ENCODE measurements at places on chromosomes 2 and 18.
A peak's percentile ranks its signal among the peaks of the same experiment; 100 is the strongest.

GRCh38 chr2:187775196-187775595 lies 221.0 kb upstream of the TFPI start:
- no peak for DNase-seq

DNA sequence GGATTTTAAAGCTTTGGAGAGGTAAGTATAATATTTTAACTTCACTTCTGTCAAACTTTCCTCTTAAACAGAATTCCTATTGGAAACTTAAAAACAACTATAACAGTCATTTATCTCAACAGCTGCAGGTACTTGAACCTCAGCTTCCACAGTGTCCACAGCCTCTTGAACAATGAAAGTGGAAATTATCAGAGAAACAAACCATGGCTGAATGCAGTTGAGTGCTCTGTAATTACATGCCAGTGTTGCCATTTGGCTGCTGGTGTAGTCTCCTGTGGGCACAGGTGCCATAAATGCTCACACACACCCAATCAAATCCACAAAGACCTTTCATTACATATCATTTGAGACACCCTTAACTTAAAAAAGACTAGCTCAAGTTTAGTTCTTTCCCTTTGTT lies 125.1 kb downstream of the CPS1 start:
- DNase-seq = no peak

DNA sequence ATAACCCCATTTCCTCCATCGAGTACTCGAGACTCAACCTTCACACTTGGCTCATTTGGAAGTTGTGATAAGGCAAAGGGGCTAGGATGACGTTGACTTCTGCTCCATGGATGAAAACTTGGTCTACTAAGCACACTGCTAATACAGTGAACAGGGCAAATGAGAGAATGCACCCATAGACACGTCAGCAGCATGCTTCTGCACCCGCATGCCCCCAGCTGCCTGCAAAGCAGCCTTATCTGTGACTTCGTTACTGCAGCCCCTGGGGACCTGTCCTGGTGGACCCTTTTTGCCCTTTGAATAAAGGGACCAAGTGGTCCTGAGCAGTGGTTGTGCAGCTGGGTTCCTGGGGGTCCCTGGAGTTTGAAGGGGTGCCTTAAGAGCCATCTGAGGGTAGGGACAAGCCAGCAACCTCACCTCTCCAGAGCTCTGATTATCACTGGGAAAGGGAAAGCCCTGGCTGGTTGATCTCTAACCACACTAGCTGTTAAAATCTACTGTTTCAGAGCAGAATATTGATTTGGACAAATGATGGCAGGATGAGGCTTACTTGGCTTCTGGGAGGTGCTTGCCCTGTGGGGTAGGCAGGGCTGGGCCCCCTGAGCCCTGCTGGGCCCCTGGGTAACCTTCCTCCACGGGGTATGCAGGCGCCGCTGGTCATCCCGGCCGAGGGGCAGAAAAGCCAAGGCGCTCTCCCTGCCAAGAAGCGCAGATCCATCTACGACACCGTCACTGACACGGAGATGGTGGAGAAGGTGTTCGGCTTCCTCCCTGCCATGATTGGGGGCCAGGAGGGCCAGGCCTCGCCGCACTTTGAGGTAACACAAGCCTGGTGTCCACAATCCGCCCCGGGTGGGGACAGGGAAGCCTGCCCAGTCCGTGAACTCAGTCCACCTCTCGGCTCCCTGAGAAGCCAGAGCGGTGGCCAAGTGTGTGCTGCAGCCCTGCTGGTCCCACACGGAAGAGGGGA lies 37.6 kb upstream of the GPR17 start:
- no peak for DNase-seq

DNA sequence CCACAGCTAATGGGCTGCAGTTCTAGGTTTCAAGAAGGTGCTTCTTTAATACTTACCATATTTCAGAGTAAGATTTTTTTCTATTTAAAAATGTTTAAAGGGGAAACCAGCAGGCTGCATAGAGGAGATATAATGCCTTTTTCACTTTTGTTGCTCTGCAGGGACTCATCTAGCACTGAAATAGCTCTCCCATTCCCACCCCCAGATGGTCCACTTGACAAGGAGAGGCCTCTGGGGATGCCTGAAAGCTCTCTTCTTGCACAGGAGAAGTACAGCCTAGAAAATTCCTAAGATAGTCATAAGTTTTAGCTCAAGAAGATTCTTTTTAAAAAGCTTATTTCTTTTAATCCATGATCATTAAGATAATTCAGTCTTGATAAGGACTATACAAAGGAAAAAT lies 126.4 kb downstream of the CDH2 start:
- DNase-seq = no peak

GRCh38 chr2:56147907-56148306 lies 35.9 kb upstream of the CCDC85A start:
- no peak for DNase-seq

DNA sequence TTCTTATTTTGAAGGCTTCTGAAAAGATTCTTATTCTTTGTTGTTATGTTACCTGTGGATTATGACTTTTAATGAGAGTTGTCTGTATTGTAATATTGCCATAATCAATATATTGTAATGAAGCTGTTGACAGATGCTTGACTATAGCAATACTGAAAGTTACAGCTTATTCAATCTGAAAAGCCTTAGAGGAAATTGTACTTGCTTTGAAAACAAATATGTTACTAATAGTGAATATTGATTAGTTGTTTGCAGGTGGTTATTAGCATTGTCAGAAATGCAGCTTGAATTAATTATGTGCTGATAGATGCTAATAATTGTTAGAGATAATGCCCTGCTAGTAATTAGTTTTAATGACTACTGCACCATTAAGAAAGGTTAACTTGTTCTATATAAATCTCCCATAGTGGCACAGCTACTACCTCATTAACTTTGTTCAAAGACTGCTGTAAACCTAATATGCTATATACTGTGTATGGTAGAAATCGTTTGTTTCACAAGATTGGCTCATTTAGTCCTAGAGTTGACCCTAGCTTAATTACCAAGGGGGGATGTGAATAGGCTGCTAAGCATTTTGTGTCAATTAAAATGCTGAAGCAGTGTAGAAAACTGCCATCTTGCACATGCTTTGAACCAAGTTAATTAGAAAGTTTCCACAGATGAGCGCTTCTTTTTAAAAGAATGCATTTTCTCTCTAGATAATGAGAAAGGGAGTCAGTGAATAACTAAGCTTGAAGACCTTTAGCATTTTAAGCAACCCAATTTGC lies 30.5 kb downstream of the SLC39A10 start:
- DNase-seq = no peak

DNA sequence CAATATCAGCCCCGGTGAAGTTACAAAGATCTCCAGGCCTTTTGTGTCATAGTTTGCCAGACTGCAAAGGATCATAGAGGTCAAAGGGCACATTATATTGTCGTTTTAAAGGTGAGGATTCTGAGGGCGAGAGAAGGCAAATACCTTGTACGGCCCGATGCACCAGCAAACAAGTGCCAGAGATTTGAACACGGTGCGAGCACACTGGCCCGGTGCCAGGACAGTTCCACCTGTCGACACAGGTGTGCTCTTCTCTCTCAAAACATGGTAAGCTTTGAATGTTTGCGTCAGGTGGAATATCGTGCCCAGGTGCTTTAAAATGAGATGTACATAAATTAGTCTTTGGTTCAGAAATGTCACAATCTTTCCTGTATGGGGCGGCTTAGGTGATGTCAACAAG lies 776.1 kb upstream of the ID2 start:
- DNase-seq = no peak

- DNase-seq = peak; percentile 13
Observed at GRCh38 chr2:240629968-240630770, 4.9 kb downstream of the GPR35 start.

DNA sequence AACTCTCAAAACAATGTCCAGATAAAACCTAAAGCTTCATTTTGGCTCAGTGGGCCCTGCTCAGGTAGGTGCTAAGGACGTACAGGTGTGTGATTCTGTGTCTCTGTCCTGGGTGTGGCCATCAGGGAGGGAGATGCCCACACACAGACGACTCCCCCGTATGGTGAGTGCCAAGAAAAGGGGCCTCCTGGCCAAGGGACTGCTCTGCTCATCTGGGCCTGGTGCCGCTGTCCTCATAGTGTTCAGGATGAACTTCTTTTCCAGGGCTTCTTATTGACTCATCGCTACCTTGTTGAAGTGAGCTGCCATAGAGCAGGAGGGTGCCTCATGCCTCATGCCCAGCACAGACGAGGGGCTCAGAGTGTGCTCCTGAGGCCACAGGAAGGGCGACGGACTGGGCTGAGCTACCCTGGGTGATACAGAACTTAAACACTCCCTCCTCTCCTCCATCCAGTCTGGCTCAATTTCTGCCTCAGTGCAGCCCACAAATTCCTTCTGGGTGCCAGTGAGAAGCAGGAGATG lies 57.8 kb downstream of the ITGB1BP1 start:
- DNase-seq = no peak

DNA sequence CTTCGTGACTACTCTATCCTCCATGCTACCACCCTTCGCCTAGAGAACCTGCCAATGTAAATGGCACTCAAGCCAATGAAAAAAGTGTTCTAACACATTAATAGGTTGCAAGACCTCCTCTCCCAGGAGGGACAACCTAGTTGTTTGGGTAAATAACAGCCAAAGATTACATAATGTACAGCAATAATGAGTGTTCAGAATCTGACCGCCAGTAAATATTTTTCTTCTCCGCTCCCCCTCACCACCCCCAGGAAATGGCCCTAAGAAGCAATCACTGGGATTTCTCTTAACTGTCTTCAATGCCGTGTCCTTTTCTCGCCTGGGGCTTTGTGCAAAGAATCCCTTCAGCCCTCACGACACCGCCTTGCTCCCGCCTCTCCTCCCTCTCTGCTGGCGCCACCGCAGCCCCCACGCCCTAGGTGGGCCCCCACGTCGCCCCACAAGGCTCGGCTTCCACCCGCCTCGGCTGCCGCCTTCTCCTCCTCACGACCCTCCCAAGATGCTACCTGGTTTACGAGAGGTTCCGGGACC lies 458 bp downstream of the HYCC2 start:
- no peak for DNase-seq

DNA sequence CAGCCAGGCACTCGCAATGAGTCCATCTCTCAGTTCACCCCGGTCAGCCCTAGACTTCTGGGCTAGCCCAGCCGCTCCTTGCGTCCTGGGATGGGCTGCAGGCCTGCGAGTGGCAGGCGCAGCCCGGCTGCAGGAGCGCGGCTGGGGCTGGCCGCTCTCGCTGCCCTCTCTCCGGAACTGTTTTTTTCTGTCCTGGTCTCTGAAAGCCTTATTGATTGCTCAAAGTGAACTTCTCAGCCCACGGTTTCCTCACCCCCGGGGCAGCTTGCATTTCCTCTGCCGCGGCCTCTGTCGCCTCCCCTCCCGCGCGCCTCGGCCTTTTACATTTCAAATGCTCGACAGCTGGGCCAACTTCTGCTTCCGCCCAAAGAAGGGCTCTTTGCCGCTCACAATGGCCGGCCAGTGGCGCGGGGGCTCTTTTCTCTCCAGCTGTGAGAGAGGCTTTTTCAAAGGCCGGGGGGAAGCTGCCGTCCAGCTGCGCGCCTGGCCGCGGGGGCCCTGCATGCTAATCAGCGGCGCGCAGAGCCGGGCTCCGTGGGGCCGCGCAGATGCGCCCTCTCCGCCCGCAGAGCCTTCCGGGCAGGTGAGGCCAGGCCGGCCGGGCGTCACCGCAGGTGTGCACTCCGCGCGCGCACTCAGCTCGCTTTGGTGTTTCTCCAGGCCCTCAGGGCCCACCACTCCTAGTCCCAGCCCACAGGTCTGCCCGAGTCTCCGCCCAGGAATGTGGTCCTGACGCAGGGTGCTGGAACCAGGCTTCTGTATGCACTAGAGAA lies 513.8 kb downstream of the RNF144A start:
- DNase-seq = peak; percentile 45

DNA sequence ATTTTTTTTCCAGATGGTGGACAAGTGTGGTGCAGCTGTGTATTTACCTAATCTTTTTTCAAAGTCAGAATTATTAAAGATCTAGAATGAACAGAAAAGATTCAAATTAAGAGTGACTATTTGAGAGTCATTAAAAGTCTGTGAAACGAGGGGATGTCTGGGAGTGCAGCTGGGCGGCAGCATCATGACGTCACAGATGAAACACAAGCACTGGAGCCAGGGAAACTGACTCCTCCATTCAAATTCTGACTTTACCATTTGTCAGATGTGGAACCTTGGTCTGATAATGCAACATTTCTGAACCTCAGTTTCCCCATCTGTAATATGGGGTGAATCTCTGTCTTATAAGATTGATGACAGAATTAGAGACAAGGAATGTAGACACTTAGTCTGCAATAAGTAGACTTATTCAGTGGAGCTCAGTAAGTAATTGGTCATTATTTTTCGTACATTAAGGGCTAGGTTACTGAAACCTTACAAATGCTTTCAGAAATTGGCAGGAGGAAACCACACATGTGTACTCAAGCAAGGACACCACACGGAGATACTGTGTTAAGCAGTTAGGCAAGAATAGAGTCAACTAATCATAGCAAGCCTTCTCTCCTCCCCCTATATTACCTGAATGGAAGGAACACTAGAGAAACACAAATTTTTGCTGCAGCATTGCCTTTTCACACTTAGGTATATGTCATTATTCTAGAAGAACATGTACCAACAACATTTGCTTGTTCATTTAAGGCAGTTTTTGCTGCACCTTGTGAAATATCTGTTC lies 27.8 kb upstream of the CXXC1 start:
- no peak for DNase-seq

- no peak for DNase-seq
Observed at GRCh38 chr2:107585851-107586250, 240.8 kb upstream of the RGPD4 start.

DNA sequence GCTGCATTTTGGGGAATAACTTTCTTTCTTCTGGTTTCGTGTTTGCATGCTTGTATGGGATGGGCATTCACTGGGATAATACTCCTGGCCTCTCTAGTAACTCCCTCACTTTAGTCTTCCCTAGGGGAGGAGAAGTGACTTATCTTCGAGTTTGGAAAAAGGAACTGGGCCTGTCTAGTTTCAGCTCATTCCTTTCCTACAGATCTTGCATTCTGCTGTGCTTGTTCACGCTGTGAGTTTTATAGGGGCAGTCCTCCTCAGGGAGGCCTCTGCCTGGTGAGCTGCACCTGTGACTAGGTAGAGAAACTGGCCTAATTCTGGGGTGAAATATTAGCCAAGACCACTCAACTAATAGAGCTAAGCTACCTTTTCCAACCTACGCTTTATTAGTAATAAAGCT lies 50.9 kb downstream of the PHLPP1 start:
- DNase-seq = no peak

DNA sequence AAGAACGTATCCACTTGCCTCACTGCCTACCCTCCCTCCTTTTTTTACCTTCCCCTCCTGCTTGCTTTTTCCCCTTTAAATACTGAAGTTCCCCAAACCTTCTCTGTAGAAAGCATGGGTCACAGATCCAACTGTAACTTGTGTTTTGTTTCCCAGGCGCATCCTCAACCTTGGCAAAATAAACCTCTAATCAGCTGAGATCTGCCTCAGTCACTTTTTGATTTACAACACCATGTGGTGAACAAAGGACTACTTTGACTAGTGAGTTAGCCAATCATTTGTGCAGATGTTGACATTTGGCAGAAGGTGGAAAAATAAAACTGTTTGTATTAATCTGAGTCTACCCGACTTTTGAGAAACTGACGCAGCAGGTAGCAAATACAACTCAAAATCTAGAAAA lies 23.3 kb upstream of the MCM6 start:
- DNase-seq = no peak

- DNase-seq = no peak
Observed at GRCh38 chr2:200847269-200847668, 17.2 kb downstream of the CLK1 start.

GRCh38 chr2:151971301-151972051 lies 127.4 kb downstream of the CACNB4 start:
- no peak for DNase-seq

Data from activated T-cell treated with anti-CD3 and anti-CD28 coated beads, Interleukin-2, amount 50 U/mL, for 1 hour (primary cell).